ENCODE measurements at places on chromosomes 1 and 21. TPM values are rescaled to one million over a fixed set of nuclear protein-coding genes. Genes with fewer than 3 reads are reported as not detected.

The SMIM12 gene
- 61.4 TPM for total RNA-seq

The CCDC27 gene
- total RNA-seq: not detected

The C1QB gene
- total RNA-seq: not detected

The BGLAP gene
- 0.32 TPM for total RNA-seq

The NCSTN gene
- total RNA-seq: 45.9 TPM

The S100A14 gene
- total RNA-seq: 0.23 TPM

The RHD gene
- not detected for total RNA-seq

The HTR6 gene
- 0.13 TPM for total RNA-seq

The C1QC gene
- total RNA-seq: not detected

The TMEM50B gene
- 10.0 TPM for total RNA-seq

The GRIK3 gene
- not detected for total RNA-seq

Data from A549 treated with AZD2906 at 1 μM for 4 hours (cell line).